ENCODE measurements at places on chromosomes 7 and 10.

DNA sequence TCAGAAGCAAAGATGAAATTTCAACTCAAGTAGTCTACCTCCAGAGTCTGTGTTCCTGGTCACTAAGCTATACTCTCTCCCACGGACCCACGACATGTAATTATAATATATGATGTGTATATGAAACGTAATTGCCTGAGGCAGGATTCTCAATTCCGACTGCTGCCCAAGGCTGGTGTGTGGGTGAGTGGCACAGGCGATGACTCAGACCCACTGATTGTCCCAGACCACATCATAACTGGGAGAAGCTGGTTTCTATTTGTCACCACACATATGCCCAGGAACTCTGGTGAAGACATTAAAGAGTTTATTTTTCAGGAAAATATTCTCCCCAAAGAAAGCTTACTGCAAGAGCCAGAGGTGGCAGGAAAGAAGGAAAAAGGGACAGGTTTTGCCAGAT is 219.3 kb downstream of the JAZF1 start:
- no peak for DNase-seq

- no peak for DNase-seq
Observed at GRCh38 chr7:114821030-114821900, 100.6 kb upstream of the MDFIC start.

DNA sequence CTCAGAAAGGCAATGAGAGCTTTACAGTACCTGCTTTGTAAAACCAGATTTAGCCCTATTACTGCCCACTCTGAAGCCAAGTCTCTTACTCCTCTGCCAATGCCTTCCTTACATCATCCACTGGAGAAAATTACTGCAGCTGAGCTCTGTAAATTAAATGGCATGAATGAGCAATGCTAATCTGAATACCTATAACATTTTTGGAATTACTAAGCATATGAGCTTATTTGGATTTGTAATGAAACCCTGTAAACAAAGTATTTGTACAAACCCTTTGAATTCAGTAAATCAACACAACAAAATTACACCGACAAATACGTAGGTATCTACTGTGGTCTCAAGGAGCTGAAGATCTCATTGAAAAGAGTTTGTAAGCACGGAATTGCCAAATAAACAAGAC is 12.1 kb upstream of the CCNY start:
- no peak for DNase-seq

DNA sequence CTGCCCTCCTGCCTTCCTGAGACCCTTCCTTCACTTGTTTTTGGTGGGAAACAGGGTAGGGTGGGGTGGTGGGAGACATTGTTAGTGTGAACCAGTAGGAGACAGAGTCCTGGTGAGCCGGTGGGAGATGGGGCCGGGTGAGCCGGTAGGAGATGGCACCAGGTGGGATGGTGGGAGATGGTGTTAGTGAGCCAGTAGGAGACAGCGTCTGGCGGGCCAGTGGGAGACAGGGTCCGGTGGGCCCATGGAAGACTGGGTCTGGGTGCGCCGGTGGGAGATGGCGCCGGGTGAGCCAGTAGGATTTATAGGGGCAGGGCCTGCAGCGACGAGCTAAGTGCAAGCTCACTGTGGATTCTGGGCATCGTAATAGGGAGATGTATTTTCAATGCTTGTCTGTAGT is 116.8 kb downstream of the TRRAP start:
- no peak for DNase-seq

DNA sequence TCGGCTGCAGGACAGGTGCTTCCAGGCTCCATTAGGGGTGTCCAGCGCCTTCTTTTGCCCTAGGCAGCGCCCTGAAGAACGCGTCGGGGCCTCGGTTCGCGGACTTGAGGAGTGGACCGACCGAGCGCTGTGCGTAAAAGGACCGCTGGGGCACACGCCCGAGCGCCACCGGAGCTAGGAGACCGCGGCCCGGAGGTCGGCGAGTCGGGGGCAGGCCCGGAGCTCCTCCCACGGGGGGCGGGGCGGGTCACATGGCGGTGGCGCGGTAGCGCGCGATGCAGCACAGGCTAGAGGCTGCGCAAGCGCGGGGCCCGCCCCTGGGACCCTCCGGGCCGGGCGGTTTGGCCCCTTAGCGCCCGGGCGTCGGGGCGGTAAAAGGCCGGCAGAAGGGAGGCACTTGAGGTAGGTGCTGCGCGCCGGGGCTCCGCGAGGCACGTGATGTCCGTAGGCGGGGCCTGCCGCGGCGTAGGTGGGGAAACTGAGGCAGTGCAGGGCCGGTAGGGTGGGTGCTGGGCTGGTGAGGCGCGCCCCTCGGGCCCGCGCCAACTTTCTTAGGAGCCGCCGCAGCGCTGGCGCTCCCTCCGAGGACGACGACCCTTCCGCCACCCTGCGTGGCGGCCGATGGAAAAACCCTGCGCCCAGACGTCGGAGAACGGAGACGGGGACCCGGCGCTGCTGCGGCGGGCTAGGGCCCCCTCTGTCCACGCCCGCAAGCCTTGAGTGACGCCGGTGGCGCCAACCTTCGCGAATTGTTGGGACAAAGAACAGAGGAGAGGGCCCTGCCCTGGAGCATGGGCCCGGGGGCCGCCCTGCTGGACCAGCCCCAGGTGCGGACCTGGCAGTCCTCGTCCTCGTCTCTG is at the start of gene PRXL2A:
TSS of gene PRXL2A (plus strand) at position 310 of the 860 bp plus-strand sequence. CDS start 11,917 bp downstream, outside the sequence.
- peak; percentile 86 for DNase-seq

DNA sequence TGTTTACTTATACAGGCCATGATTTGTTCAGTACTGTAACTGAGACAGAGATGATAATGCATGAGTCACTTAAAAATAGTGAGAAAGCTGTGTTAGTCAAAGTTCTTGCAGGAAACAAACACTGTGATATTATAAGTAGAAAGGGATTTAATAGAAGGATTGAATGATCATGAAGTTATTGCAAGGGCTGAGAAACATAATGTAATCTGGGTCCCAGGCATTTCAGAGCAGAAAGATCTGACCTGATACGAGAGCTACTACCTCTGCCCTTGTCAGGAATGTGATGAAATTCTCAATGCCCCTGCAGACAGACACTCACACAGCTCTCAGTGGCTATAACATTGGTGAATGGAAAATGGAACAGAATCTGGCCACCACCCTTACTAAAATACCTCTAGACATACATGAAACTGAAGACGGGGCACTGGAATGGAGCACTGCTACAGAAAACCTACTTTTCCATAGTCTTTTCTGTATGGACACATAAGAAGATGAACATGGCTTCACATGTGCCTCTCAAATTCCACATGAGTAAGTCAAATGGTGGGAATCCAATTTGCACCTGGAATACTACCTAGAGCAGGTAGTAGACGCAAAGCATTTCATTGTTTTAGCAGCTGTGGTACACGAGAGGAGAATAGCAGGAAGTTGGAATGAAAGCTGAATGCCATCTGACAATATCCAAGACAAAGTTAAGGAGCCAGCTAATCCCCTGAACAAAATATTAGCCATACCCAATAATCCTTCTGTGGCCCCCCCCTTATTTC is 19.1 kb upstream of the VWDE start:
- no peak for DNase-seq

DNA sequence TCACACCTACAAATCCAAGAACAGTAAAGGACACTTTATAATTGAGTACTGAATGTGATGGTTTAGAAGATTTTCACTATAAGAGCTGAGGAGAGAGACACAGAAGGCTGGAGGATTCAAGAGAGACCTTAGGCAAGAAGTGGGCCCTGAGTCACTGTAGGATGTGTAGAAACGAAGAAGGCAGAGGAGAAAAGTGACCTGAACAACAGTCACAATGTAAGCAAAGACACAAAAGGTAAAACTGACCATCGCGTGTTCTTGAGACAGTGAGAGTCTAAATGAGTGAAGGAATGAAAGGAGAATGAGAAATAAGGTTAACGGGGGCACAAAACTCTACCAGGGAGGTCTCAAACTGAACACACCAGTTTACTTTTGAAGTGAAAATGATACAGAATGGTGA is 298.2 kb upstream of the LRGUK start:
- no peak for DNase-seq

GRCh38 chr10:43680035-43680434 is 31.4 kb upstream of the ZNF32 start:
- DNase-seq: peak; percentile 20

DNA sequence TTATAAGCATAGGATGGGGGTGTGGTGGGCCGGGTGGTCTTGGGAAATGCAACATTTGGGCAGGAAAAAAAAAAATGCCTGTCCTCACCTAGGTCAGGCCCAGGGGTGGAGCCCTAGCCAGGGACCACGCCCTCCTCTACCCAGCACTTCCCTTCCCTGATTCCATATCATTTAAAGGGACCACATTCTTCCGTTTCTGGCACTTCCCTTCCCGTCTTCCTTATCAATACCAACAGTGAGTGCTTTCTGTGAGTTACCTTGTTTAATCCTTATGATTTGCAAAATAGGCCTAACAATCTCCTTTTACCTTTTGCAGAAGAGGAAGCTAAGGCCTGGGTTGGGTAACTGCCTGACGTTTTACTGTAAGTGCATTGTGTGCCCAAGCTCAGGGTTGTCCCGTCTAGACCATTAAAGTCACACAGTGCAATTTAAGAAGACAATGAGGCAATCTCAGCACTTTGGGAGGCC is 16.7 kb upstream of the C10orf95 start:
- DNase-seq: no peak

DNA sequence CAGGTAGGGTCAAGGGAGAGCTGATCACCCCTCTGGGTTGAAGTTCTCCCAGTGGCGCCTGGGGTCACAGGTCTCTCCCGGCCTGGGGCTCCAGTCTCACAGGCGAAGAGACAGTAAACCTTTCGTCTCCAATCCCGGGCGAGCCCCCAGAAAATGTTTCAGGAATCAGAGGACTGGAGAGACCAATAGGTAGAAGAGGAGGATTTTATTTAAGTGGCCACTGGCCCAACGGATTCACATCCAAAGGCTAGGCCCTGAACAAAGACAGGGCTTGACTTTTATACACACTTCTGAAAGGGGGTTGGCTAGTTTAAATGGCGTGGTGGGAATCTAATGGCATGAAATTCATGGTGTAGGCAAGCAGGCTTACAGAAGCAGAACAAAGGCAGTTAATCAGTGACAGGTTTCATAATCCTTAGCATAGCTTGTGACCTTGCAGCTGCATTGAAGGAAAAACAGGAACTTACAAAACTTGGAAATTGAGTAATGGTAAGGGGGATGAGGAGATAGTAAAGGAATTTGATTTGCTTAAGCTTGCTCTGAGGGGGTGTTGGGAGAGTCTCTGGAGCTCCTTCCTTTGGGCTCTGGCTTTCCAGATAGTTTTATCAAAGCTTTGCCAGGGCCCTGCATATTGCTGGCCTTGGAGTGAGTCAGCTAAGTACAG is 105.5 kb downstream of the TRIM24 start:
- no peak for DNase-seq

DNA sequence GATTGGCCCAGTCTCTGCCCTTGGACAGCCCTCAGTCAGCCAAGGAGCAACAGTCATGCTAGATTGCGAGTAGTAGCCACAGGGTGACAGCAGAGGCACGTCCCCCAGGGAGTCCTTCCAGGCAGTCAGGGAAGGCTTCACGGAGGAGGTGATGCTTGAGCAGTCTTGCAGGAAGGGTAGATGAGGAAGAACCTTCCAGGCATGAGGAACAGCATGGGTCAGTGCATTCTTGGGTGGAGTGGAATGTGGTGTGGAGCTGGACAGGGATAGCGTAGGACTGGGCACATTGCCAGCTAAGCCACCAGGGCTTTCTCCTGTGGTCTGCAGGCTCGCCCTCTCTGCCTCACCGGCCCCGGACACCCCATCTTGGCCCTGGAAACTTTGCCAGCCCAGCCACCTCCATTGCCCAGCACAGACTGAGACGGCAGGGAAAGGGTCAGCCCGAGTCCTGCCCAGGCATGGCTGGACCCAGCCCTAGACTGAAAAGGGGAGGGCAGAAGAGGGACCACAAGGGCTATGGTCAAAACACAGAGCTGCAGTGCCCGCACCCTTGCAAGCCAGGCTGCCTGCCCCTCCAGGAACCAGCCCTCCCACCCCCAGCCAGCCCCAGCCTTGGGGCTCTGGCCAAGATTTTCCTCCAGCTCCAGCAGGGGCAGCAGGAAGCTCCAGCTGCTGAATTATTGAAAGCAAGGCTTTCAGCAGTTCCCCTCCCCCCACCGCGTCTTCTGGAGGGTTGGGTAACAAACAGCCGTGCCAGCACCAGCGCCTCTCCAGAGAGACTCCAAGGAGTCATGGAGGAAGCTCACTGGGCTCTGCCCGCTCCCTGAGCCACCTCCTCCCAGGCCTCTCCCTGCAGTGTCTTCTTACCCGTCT is 18.7 kb downstream of the SRRM3 start:
- DNase-seq: no peak

DNA sequence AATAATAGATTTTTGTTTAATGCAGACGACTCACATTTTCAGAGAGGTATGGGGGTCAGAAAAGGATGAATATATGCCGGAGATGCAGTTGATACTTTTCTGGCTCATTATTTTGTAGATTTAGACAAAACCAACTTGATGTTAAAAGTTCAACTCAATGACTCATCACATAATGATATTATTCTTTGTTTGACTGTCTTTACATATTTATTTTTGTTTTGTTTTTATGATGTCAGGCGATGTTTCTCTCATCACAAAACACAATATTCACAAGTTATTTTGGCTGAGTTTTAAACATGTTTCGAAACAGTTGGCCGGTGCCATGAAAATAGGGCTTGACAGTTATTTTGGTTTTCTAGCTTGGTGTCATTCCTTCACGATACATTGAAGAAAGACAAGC is 1.3 kb downstream of the GJD4 start:
- no peak for DNase-seq

GRCh38 chr10:92207061-92207460 is 83.8 kb downstream of the CPEB3 start:
- DNase-seq: no peak

DNA sequence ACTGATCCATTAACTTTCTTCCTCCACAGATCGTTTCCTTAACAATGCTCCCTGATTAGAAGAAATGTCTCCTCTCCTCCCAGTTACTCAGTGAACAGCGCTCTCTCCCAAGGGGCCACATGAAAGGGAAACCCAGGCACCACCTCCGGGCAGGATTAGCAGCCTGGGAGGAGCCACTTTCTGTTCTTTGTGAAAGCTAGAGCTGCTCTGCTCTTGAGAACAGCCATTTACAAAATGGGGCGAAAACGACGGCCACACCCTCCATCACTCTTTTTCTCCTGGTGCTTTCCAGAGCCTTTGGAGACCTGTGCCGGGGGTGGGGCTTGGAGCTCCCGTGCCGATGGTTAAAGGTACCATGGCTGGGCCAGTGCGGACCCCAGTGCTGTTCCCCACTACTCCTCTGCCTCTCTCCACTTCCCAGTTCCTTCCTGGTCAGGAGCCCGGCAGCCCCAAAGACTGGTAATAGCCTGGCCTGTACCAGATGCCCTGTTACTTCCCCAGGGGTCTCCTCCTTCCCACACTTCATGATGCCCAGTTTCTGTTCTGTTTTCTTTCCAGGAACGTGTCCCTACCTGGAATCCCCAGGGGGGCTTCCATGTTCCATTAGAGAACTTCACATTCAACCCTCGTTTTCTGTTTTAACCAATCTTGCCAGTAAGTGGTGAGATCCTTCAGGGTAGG is 402.9 kb upstream of the GALNT17 start:
- DNase-seq: no peak
